ENCODE measurements at places on chromosomes 5 and 9.

DNA sequence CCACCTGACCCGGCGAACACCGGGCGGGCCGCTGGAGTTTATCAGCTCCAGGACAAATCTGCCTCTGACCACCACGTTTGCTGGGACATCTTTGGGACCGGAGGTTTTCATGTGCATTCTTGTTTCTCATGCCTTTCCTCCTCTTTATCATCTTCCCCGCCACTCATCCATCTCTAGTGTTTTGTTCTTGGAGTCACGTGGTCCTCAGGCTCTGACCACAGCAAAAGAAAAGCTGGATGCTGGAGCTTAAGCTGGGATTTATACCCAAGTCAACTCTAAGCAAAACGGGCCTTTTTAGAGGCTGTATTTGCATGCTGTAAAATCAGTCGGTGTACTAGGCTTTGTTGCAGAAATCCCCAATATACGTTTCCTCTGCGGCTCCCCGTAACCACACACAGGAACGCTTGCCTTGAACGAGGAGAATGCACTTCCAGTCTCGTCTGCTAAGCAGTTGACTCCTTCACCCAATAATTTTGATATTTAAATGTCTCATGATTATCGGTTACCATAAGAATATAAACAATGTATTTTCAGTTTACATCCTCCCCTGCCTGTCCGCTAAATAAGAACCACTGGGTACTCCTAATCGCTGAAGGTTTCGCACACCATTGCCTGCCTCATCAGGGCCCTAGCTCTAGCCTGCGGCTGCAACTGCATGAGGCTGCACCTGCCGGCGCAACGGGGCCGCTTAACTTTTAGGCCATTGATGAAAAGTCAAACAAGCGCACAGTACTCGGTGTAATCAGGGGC lies 560 bp upstream of the NDUFS6 start:
- no peak for DNase-seq

DNA sequence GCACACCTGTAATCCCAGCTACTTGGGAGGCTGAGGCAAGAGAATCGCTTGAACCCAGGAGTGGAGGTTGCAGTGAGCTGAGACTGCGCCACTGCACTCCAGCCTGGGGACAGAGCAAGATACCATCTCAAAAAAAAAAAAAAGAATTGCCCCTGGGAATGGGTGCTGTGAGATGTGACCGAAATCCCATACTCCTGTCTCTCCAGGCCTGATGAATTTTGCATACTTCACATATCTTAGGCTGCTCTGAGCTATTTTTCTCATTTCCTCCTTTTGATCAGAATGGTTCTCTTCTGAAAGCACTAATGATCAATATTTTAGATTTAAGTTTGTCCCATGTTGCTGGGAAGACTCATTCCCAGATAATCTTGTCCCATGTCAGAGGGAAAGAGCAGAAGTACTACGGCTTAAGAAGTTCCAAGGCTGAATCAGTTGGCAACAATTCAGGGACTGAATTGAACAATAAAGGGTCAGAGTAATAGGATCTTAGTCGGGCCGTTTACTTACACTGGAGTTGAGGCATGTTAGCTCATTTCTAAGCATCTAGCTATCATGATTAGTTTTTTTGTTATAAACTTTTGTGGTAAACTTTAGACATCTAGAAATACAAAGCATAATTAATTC lies 44.2 kb upstream of the TENT2 start:
- DNase-seq: no peak

DNA sequence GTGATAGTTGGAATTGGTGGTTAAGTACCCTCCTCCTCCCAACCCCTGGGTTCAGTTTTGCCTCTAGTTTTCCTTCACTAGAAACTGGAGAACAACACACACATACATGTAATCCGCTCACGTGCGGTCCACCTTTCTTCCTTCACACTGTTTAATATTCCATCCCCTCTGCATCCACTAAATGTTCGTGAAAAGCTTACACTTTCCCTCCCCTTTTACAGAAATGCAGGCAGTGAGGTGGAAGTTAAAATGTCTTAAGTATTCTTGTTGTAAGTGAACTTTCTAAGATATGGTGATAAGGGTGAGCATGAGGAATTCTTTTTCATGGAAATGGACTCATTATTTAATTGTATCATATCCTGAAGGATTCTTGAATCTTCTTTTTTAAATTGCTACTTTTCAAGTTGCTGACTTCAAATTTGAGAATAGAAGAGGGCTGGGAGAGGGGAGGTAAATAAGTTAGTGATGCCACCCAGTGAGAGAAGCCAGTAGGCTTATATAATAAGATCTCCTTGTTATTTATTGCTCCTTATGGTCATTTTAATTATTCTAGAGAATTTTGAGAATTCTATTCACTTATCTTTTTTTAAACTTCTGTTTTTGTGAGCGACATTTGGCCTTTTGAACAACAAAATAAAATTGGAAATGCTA lies 90.2 kb downstream of the TLE4 start:
- DNase-seq: no peak

GRCh38 chr9:110116543-110116885 lies 91.4 kb downstream of the C9orf152 start:
- no peak for DNase-seq

GRCh38 chr5:180591311-180591887 lies at the start of gene SCGB3A1:
Gene SCGB3A1, minus strand, starts transcription at chr5:180591499. Its CDS starts 37 bp downstream, at chr5:180591462.
- DNase-seq: no peak

GRCh38 chr5:78781611-78782286 lies 133.2 kb upstream of the LHFPL2 start:
- no peak for DNase-seq

DNA sequence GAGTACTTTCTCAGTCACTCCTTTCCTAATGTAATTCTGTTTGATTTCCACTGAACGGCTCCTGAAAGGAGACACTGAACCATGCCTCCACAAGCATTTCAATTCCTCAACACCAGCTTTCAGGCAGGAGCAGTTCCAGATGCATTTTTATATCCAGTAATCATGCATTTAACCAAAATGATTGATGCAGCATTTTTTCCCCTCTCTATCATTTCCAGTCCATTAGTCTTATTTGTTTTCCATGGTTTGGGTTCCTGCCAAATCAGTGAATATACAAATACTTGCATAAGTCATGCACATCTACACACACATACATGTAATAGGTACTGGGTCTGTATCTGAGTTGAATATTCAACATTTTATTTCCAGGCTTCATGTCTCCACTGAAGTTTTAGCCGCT lies 122.7 kb downstream of the GRIA1 start:
- DNase-seq: no peak

GRCh38 chr9:93354451-93354850 lies 97.0 kb upstream of the FAM120A start:
- no peak for DNase-seq

Data from GM12892 (cell line).